ENCODE measurements at places on chromosomes 11 and 22.
A peak's percentile ranks its signal among the peaks of the same experiment; 100 is the strongest.

DNA sequence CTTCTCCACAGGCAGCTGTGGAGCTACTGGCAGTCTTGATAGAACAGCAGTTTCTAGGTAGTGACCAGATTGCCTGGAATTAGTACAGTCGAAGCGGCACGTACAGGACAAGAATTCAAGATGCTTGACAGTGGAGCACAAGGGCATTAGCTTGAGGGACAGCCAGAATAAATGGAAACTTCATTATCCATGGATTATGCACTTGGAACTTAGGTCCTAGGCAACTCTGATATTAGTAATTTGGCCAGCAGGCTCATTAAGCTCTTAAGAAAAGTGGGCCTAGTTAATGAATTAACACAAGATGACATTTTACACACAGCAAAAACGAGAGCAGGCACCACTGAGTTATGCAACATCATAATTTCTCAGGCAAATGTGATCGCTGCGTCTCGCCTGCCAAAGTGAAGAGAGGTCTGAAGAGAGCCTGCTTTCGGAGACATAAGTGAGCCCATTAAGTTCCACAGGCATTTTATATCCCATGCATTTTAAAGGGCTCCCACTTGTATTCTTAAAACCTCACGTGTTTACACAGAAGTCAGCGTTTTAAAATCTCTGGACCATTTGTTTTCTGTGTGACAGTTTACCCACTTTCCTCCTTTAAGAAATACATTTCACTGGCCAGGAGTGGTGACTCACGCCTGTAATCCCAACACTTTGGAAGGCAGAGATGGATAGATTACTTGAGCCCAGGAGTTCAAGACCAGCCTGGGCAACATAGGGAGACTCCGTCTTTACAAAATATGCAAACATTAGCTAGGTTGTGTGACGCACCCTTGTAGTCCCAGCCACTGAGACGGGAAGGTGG lies 66.2 kb downstream of the COMMD9 start:
- DNase-seq: peak; percentile 42

DNA sequence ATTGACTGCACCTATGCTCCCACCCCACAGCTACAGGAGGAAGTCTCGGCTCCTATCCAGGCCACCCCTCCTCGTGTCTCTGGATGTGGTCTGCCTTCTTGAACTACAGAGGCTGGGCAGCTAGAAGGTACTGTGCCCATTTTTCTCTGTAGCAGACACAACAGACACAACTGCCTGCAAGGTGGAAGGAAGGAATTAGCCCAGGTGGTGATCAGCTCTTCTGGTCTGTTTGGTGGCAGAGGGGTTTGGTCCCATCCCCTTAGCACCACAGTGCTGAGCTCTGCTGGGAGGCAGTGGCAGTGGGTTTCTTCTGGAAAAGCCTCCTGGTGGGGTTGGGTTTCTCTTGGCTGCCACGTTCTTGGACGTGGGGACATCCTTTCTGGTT lies 132.5 kb downstream of the MPPED1 start:
- DNase-seq: no peak

DNA sequence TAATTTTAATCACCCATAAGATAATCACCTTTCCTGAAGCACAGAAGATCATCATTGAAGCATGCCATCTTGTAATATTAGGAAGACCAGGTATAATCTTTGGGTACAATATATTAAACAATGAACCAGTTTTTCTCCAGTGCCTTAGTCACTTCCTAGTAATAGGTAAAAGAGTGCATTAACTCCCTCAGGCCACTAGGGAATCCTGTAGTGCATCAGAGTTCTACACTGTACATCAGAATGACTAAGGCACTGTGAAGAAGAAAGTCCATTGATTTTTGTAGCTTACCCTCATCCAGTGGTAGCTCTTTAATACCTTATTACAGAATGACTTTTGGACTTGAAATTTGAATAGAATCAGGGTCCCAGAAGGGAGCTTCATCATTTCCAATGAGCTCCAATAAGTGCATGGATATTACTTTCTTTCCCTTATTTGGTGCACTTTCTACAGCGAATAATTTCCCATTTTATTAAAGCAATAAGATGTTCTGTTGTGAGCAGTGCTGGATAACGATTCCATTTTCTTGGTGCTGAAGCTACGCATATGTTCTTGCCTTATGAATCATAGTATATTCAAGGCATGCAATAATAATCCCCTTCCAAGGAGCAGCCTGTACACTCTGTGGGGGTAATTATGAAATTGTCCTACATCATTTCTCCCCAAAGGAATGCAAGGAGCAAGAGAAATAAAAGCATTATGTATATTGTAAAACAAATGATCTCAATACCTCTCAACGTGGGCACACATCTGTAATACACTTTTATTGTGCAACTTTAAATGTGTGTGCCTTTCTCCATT lies 4.7 kb downstream of the C11orf87 start:
- DNase-seq: no peak

DNA sequence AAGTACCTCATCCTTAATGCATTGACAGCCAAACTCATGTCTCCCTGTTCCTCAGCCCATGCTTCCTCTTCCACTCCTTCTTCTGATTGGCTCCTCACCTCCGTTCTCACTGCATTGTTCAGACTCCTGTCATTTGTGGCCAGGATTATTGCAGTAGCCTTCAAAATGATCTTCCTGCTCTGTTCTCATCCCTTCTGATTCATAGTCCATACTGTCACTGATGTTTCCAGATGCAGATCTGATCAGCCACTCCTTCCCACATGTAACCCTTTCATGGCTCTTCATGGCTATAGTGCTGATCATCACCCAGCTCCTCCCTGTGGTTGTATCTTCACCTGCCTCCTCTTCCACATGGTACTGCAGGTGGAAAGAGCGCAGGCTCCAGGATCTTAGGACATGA lies 71.7 kb downstream of the DEPDC5 start:
- no peak for DNase-seq

GRCh38 chr22:29391546-29391945 lies 3.2 kb upstream of the AP1B1 start:
- DNase-seq: no peak

DNA sequence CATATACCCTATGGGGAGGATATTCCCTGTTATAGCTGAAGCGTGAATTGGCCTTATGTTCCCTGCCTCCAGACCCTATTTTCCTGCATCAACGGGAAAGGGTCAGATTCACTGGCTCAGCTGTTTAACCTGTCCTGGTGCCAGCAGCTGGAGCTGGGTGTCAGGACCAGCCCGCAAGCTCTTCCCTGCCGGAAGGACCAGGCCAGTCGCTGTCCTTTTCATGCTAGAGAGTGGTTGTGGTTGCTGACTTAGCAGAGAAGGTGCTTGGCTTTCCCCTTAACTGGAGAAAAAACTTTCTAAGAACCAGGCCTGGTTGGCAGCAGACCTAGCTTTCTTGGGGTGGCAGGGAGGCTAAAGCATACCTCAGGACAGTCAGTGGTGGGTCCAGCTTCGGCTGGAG lies 5.2 kb upstream of the SREBF2 start:
- no peak for DNase-seq

GRCh38 chr22:39296981-39297489 lies 22.4 kb downstream of the RPL3 start:
- no peak for DNase-seq

Measured in dorsolateral prefrontal cortex (tissue), 122 donors.